Activated naive CD4-positive, alpha-beta T cell treated with anti-CD3 and anti-CD28 coated beads, Interleukin-2, amount 50 U/mL, for 72 hours (primary cell): ENCODE measurements at places on chromosomes 4 and X.

GRCh38 chrX:28638775-28639174 is 51.5 kb downstream of the IL1RAPL1 start:
- DNase-seq = no peak

GRCh38 chr4:173450281-173450680 is 51.4 kb upstream of the SCRG1 start:
- no peak for DNase-seq

- DNase-seq = no peak
Measured at GRCh38 chrX:9352694-9353411, 112.0 kb upstream of the TBL1X start.

DNA sequence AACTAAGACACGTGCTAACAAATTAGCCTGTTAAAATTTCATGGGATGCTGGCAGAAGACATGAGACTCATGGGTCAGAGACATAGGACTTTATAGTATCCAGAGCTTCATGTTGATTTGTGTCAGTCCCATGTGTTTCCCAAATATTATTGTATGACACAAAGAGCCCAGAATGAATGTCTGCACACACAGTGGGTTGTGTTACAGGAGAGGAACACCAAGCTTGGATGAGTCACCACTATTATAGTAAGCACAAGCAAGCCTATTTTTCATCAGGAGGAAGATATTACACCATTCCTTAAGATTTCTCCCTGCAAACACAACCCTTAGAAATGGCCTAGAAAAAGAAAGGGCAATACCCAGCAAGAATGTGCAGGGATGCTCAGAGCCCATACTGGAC is 15.4 kb downstream of the BBS12 start:
- DNase-seq = no peak

DNA sequence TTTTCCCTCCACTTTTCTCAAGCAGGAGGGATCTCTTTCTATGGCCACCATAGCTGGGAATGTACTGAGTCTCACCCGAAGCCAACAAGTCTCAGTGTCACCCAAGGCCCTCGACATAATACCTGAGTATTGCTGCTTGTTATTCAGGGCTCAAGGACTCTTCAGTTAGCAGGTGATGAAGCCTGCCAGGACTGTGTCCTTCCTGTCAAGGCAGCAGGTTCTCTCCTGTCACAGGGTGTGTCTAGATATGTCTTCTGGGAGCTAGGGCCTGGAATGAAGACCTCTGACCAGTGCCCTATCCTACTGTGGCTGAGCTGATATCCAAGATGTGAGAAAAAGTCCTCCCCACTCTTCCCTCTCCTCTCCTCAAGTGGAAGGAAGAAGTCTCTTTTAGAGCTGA is 391.0 kb upstream of the DIPK2B start:
- no peak for DNase-seq

DNA sequence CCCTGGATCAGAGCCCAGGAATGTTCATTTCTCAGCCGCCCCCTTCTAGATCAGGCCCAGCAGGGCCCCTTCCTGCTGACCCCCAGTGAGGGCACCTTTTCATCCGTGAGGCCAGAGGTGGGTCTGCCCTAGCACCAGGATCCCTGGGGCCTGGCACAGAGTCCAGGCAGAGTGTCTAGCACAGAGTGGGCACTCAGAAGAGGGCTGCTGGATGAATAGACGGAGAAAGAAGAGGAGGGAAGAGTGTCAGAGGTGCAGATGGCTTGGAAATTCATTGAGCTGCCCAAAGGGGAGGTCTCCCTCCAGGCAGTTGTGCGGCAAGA is 106.5 kb downstream of the CPZ start:
- DNase-seq = no peak

GRCh38 chr4:6246170-6246634 is 23.4 kb upstream of the WFS1 start:
- no peak for DNase-seq

DNA sequence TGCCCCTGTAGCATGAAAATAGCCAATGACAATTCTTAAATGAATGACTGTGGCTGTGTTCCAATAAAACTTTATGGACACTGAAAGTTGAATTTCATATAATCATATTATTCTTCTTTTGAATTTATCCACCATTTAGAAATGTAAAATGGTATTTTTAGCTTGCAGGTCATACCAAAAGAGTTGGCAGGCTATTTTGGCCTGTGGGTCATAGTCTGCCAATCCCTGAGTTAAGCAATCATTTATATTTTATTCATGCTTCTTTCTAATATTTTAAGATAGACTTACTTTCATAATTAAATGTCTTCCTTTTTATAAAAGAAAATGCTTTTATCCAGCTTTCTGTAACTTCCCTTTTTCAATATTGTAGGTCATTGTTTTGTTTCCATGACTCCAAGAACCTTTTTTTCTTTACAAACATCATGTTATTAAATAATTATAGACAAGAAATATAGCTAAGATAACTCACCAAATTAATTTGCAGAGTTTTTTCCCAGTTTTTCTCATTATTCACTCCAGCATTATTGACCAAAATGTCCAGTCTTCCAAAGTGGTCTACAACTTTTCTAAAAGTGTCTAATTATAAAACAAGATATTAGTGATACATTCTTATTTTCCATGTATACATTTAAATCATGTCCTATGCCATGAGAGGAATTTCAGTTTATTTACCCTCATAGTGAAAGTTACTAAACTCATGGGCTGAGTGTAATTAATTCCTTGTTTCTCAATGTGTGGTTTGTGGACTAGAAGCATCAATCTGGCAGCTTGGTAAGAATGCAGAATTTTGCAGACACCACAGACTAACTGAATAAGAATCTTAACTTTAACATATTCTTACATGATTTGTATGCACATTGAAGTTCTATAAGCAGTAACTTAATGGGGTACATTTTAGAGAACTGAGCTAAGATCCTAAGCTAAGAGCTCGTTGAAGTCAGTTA is 4.5 kb downstream of the HPGD start:
- DNase-seq = no peak

GRCh38 chr4:114019969-114020358 is 40.5 kb upstream of the ARSJ start:
- DNase-seq = no peak

DNA sequence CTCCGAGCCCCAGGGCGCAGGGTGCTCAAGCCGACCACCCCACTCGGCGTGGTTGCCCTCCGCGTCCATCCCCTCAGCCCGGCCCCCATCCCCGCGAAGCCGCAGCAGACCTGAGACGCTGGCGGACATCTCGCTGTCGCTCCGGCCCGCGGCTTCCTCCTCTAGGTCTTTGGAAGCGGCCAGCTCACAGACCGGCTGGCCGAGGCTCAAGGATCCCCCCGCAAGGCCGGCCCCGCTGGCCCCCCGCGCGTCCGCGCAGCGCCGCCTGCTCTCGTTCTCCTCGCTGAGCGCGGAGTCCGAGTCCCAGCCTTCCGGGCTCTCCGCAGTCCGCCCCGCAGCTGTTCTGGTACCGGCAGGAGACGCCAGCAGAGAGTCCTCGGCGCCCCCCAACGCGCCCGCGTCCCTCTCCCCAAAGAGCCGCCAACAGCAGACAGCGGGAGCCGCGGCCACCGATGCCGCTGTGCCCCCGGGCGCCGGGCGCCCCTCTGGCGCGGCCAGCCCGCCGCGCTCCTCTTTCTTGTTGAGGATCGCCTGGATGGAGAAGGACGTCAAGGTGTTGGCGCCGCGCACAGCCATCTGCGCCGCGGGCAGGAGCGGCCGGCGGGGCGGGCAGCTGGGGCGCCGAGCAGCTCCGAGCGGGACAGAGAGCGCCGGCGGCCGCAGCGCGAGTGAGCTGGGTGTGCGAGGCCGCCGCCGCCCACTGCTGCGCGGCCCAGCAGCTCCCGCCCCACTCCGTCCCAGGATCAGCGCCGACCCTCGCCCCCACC is at the start of gene NKX3-2:
Gene NKX3-2 (minus strand): TSS at position 670 of the 767 bp plus-strand sequence. CDS start 94 bp downstream, at position 576.
- no peak for DNase-seq

- no peak for DNase-seq
Measured at GRCh38 chrX:38891641-38892413, 90.6 kb downstream of the MID1IP1 start.

GRCh38 chrX:15311119-15311518 is 4.3 kb downstream of the ASB11 start:
- DNase-seq = no peak

DNA sequence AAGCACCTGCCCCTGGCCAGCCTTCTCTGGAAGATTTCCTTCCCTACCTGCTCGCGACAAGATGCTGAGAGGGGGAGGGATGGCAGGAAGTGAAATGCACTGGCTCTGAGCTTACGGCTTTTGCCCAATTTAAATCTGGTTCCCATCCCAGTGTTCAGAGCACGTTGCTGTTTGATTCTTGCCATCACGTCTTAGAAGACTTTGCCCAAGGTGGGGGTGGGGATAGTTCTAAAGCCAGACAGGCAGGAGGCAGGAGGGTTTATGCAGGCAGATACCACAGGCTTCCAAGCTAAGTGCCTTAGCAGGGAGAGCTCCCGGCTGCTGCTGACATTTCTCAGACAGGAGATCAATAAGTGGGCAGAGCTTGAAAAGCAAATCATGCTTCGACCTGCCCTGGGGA is 393.9 kb downstream of the MID1IP1 start:
- DNase-seq = no peak

GRCh38 chr4:3522326-3522640 is 9.9 kb downstream of the LRPAP1 start:
- no peak for DNase-seq

- DNase-seq = no peak
Measured at GRCh38 chrX:41722214-41722613, 1.8 kb upstream of the GPR82 start.

DNA sequence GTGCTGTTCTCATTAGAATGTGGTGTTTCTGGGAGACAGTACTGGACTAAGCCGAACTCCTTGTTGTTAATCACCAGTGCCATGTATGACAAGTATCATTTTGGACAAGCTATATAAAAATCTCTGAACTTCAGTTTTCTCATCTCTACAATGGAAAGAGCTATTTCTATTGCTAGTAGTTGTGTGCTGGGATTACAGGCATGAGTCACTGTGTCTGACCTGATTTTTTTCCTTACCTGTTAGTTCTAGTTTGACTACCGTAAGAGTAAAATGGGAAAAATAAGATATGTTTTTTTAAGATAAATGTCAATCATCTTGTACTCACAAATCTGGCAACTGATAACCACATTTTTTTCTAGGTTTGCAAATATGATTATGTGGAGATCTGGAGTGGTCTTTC is 192.3 kb downstream of the TLL1 start:
- DNase-seq = no peak

GRCh38 chr4:25421816-25422525 is 44.9 kb downstream of the ANAPC4 start:
- no peak for DNase-seq

GRCh38 chr4:139020384-139020783 is 4.8 kb downstream of the NOCT start:
- DNase-seq = no peak

DNA sequence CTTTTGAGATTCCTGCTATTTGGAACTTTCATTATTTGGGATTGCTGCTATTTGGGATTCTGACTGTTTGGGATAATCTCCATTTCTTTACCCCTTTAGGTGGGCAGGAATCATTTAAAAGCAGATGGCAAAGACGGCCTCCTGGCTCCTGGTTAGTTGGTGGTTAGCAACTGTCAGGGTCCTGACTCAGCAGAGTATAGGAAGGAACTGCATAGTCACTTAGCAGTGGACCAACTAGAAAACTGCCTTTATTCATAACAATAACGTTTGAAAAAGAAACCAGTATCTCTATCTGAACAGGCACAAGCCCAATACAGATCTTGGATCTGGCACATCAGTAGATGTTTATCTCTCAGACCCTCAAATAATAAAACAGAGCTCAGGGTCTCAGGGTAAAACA is 469.7 kb upstream of the FGF16 start:
- no peak for DNase-seq

GRCh38 chrX:30863974-30864373 is 25.1 kb downstream of the TAB3 start:
- DNase-seq = no peak

DNA sequence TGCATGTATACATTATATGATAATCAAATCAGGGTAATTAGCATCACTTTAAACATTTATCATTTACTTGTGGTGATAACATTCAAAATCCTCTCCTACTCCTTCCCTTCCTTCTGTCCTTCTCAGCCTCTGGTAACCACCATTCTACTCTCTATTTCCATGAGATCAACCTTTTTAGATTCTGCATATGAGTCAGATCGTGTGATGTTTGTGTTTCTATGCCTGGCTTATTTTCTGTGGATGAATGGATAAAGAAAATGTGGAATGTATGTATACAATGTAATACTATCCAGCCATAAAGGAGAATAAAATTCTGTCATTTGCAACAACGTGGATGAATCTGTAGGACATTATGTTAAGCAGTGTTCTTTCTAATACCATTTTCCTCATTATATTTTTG is 123.9 kb downstream of the NAA11 start:
- no peak for DNase-seq

DNA sequence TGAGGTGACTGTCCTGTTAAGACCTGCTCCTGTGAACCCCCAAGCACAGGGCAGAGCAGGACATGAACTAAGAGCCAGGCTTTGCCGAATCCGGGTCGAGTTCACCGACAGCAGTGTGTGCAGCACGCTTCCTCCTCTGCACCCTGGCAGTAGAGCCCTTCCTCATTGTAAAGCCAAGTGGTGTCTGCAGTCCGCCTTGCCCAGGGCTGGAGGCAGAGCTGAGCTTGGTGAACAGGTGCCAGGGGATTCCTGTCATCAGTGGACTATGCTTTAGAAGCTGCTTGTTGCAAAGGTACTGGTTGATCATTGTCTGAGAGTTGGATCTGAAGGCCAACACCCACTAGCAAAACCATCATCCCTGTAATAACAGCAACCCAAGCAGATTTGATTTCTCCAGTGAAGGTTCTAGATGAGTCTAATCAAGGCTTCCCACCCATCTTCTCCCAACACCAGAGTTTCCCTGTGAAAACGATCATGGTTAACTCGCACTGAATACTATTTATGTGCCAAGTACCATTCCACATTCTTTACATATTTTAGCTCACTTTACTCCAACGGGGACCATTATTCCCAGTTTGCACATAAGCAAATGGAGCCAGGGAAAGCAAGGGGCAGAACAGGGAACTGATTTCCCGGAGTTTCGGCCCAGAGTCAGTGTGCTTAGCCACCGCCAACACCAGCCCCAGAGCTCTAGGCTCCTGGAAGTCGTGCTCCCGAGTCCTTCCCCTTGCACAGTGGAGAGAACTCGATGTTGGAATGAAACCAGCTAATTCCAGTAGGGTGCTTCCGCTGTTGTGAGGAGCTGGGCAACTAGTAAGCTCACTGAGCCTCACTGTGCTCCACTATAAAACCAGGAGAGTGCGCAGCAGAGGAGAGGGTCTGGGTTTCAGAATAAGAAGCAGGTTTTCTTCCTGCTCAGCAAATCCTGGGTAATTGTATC is 1.4 kb upstream of the SLC34A2 start:
- DNase-seq = no peak

- DNase-seq = no peak
Measured at GRCh38 chrX:11438767-11439166, 145.6 kb downstream of the AMELX start.

DNA sequence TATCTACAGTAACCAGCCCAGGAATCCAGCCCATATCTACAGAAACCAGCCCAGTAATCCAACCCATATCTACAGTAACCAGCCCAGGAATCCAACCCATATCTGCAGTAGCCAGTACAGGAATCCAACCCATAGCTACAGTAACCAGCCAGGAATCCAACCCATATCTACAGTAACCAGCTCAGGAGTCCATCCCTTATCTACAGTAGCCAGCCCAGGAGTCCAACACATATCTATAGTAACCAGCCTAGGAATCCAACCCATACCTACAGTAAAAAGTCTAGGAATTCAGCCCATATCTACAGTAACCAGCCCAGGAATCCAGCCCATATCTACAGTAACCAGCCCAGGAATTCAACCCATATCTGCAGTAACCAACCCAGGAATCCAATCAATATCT is 445.0 kb upstream of the BOD1L1 start:
- no peak for DNase-seq
